ENCODE measurements at places on chromosomes 4 and X.

- no peak for DNase-seq
These were observed 3.3 kb downstream of the CSN1S1 start for GRCh38 chr4:69934150-69934549.

- DNase-seq, result no peak
These were observed 37.0 kb upstream of the FGF13 start for GRCh38 chrX:138748480-138748879.

- no peak for DNase-seq
These were observed 78.4 kb upstream of the FUNDC1 start for GRCh38 chrX:44621078-44621477.

GRCh38 chrX:39409246-39409917 lies 608.1 kb downstream of the MID1IP1 start:
- no peak for DNase-seq

- DNase-seq, result peak; percentile 29
These were observed 17.0 kb upstream of the MAGED1 start for GRCh38 chrX:51876441-51876840.

GRCh38 chr4:163697121-163697520 lies 202.6 kb downstream of the TMA16 start:
- no peak for DNase-seq

- DNase-seq, result no peak
These were observed 78.2 kb upstream of the C4orf54 start for GRCh38 chr4:99735822-99736221.

GRCh38 chrX:71236836-71237235 lies 13.8 kb downstream of the GJB1 start:
- DNase-seq, result no peak

DNA sequence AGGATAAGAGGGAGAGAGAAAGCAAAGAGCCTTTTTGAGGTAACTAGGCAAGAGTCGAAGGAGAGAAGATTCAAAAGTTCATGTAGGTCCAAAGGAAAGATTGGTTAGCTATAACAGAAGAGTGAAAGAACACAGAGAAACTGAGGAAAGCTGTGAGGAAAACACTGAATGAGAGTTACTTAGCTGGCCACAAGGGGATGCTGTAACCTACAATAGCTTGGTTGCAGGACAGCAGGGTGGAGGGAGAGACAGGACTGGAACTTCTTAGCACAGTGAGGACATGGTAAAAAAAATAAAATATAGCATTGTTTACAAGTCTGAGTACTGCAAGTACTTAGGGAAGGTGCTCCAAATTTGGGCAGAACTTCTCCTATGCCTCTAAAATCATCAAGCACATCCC lies 48.3 kb downstream of the RAI2 start:
- DNase-seq, result no peak

DNA sequence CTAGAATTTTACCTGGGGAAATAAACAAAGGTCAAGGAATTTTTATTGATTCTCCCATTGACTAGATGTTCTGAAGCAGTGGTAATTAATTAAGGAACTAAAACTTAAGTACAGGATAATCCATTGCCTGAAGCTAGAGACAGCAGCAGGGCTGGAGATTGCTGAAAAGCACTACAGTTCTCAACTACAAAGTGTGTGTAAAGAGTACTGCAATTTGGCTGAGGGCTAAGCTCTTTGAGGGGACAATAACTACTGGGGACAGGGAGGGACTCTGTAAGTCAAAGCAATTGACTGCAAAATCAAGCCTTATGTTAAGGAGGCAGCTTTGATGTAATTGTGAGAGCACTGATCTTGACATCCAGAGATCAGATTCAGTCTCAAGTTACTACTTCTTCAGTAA lies 260.4 kb downstream of the GALNTL6 start:
- DNase-seq, result no peak

DNA sequence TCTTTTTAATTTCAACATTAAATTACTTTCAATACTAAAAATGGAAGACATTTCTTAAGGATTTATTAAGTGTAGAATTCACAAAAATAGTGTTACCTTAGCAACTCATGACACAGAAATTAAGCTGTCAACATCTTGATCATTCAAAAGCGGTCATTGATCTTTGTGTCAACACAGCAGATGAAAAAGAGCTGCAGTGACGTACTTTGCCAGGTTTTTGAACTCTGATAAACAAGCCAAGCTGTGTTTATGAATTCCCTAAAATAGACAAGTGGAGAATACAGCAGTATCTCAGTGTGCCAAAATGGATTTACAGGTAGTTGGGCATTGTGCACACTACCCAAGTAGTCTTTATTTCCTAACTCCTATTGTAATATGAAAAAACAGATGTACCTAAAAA lies 1141.8 kb upstream of the PCDH7 start:
- DNase-seq, result no peak

DNA sequence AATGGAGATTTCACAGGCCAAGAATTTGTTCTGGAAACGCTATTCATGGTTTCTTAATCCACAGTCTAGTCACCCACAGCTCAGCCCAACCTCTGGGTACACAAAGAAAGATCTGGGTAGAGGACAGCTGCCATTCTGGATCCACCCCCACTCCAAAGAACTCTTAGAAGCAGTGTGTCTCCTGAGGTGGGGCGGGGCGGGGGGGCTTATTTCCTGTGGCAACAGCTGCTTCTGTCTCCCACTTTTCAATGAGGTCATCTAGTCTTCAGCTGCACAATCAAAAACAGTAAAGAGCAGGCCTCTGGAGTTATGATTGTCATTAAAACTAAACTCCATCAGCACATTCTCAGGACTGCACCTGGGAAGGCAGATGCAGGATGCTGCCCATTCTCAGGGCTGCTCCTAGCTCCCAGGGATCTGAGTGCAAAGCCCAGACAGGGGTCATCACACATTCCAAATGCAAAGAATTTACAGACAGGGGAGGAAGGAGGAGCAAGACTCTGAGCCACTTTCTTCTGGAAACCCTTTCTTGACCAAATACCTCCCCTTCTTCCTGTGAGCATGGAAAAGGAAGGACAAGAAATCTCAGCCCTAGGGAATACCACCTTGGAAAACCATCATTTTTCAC lies 207.3 kb downstream of the HS6ST2 start:
- DNase-seq, result no peak

DNA sequence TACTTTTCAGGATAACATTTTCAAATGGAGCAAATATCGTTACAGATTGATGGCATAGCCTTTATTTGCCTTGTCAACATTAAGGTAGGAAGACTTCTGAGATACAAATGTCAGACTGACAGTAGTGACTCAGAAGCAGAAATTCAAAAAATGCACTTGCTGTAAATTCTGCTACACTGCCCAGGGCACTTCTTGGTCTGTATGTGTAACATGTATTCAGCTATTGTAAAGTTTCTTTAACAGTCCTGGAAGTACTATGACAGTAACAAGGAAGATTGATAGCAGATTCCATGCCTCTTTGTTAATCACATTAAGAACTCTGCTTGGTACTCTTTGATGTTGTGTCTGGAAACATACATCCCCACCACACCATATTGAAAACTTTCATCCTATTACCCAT lies 69.6 kb upstream of the PCDH18 start:
- DNase-seq, result no peak

- DNase-seq, result no peak
These were observed 77.9 kb downstream of the EFHC2 start for GRCh38 chrX:44265559-44265958.

GRCh38 chrX:122982521-122982920 lies 201.6 kb upstream of the GRIA3 start:
- DNase-seq, result no peak

DNA sequence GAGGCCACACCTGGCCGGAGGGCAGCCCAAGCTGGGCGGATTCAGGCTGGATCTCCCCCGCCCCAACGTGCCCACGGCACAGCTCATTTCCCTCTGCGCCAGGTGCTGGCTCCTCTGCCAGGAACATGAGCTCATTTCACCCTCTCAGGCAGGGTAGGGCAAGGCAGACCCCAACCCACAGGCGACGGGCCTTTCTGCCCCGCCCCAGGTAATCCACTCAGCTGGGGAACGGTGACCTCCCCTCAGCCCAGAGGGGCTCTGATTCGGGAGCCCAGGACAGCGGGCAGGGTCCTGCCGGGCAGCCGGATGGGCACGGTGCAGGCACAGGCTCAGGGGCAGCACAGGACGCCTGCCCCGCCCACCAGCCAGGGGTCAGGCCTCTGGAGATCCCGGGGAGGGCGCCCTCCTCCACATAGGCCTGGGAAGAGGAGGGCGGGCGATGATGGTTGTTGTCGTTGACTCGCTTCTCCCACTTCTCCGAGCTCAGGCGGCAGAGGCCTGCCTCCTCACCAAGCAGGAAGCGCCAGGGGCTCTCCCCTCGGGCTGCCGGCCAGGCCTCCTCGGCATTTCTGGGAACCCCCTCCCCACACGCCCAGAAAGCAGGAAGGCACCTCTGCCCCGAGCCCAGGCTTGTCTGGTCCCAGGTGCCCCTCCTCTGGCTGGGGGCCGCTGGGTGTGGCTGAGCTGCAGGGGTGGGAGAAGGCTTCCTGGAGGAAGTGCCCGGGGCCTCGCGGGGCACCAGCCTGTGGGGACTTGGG lies 31.1 kb downstream of the TACC3 start:
- DNase-seq, result no peak

DNA sequence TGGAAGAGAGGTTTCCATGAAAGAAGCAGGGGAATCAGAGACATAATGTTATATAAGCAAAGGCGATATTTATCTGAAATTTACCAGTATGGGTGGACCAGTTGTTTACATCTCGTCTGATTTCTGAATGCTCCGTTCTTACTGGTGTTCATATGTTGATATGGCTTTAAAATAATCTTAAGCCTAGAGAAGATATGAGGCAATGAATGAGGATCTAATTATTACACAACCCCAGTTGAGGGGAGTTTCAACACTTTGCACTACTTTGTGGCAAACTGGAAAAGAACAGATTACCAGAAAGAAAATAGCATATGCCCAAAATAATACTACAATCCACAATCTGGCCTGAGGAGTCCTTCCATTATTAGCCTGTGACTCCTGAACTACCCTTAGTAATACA lies 263.3 kb upstream of the MAGEB2 start:
- DNase-seq, result no peak

- no peak for DNase-seq
These were observed 107.6 kb upstream of the FAM9B start for GRCh38 chrX:9141496-9141895.

- DNase-seq, result no peak
These were observed 1.1 kb downstream of the CTBP1 start for GRCh38 chr4:1247864-1248244.

- no peak for DNase-seq
These were observed 482 bp upstream of the MBTPS2 start for GRCh38 chrX:21838937-21839333.

GRCh38 chr4:86974551-86974994 lies 39.8 kb downstream of the AFF1 start:
- DNase-seq, result no peak

- DNase-seq, result no peak
These were observed 11.3 kb downstream of the TBC1D1 start for GRCh38 chr4:37902212-37902611.

DNA sequence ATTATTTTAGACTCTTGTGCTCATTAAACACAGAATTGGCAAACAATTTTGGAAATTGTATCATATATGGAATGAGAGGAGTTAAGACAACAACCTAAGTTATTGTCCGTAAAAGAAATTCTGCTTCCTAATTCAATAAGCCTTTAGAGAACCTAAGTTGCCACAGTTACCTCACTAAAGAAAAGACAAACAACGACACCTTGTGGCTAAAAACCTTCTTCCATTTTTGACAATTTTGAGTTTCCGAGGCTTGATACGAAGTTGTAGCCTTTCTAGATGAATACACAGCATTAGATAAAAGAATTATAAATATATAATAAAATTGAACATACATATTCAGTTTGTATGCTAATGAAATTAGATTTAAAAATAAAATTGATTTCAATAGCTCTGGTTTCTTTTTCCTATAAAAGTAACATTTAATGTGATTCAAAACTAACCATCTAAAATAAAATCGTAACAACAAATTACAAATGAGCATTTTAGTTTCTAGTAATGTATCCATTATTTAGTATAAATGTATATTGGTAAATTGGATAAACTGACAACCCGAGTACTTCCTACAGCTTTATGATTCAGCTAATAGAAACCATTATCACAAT lies 275.1 kb downstream of the GPM6A start:
- DNase-seq, result no peak

- DNase-seq, result peak; percentile 13
These were observed 81.7 kb downstream of the RELL1 start for GRCh38 chr4:37604461-37604860.

DNA sequence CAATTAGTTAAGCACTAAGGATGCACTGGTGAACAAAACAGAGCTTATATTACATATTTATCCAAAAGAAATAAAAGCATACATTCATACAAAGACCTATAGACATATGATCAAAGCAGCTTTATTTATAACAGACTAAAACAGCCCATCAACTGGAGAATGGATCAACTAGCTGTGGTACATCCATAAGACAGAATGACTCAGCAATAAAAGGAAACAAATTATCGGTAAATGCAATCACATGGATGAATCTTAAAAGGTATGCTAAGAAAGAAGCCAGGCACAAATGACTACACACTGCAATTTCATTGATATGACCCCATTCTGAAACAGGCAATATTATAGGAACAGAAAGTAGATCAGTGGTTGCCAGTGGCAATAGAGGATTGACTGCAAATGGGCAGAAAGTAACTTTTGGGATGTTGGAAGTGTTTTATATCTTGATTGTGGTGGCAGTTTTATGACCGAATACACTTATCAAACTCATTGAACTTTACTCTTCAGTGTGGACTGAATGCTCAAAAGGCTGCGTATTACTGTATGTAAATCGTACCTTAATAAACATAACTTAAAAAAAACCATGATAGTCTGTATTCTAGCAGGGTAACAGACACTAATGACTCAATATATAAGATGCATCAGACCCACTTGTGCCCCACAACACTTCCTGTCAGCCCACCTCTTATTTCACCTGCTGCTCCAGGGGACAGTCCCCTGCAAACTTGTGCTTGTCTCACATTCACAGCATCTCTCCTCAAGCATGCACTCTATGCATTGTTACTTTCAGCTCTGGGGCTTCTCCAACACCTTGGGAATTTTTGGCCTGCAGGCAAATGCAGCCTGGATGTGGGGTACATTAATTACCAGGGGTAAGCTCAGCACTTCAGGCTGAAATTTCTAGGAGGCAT lies 59.1 kb downstream of the MID1IP1 start:
- DNase-seq, result no peak

DNA sequence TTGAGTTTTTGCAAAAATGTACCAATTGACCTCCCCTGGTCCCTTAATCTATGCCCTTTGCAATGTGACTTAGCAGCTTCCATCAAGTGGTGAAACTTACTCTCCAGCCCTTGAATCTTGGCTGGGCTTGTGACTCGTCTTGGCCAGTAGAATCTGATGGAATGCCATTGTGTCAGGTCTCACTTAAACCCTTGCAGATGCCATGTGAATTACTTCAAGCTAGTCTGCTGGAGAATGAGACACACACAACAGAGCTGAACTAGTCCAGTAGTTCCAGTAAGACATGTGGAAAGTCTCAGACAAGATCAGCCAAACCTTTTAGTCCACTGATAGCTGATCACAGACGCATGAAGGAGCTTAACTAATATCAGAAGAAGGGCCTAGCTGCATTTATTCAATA lies 567.8 kb upstream of the CPEB2 start:
- DNase-seq, result no peak

GRCh38 chr4:93466446-93466845 lies 362.1 kb upstream of the ATOH1 start:
- DNase-seq, result no peak

GRCh38 chr4:4541040-4541631 lies 712 bp downstream of the STX18 start:
- DNase-seq, result no peak

- no peak for DNase-seq
These were observed 1290.9 kb downstream of the PCDH18 start for GRCh38 chr4:136241221-136241986.

- DNase-seq, result no peak
These were observed 126.6 kb downstream of the PPP4R3C start for GRCh38 chrX:27336466-27337091.
